ENCODE measurements at places on chromosomes 7 and 10.

- no peak for DNase-seq
These were observed 20.5 kb upstream of the CFAP46 start for GRCh38 chr10:132962623-132963429.

DNA sequence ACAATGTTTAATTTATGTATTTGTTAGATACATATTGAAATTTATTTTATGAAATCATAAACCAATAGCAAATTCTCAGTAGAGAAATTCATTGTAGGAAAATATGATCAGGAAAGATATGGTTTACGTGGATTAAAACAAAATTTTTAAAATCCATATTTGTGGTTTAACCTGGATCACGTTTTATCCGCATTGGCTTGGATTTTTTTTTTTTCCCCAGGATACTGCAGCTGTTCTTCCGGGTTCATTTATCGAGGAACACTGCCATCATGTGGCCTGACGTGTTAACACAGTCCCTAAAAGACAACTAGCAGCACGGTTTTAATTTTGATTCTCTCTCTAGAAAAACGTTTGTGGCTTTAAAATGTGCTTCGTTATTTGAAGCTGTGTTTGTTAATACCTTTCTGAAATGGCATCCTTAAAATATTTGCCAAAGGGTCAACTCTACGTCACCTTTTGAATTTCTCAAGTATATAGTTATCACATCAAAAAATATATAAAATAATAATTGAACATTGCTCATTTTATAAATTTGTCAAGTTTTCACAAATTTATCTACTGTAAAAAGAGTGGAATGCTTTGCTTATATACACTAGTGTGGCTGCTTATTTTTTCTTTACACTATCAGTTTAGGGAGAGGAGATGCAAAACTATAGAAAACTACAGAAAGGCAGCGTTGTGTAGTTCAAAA, 8.7 kb upstream of the ASB4 start:
- peak; percentile 72 for DNase-seq

GRCh38 chr7:17685141-17685540, 255.2 kb downstream of the SNX13 start:
- DNase-seq: no peak

DNA sequence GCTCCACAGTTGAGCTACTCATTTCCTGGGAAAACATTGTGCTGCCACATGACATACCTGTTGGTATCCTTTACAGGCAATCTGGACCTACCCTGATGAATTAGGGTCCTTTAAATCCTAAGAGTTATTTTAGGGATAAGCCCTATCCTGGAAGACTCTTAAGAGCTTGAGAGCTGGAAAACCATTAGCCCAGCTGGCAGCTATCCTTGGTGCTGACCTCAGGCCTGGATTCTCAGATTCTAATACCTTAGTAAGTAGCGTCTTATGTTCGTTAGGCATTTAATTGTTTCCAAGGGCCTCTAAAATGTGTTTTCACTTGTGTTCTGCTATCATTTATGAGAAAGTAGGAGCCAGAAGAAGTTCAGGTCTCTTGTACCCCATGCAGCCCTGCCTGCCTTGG, 93.0 kb upstream of the SORCS3 start:
- peak; percentile 75 for DNase-seq

GRCh38 chr10:12795315-12796110, 206.0 kb downstream of the CCDC3 start:
- no peak for DNase-seq

Data from WERI-Rb-1 (cell line).